ENCODE measurements at places on chromosomes 12 and 14. TPM values are rescaled to one million over a fixed set of nuclear protein-coding genes. Genes with fewer than 3 reads are reported as not detected.

AQP6 gene
- total RNA-seq = not detected

SYT10 gene
- total RNA-seq = 0.10 TPM

C14orf39 gene
- 3.8 TPM for total RNA-seq

MYH6 gene
- 1.6 TPM for total RNA-seq

STAC3 gene
- total RNA-seq = 3.3 TPM

DIO2 gene
- total RNA-seq = 0.10 TPM

DNA sequence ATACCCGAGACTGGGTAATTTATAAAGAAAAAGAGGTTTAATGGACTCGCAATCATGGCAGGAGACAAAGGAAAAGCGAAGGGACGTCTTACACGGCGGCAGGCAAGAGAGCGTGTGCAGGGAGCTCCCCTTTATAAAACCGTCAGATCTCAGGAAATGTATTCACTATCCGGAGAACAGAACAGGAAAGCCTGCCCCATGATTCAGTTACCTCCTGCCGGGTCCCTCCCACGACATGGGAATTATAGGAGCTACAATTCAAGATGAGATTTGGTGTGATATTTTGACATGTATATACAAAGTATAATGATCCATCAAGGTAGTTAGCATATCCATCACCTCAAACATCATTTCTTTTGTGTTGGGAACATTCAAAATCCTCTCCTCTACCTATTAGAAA lies 2.3 kb upstream of the CDCA4 start:
- no peak for DNase-seq
- peaks cover 7% of the 10 kb centered on the region for H3K36me3 ChIP-seq
- H3K27me3 ChIP-seq = peaks cover 13% of the 10 kb centered on the region
- peak overlapping the region; percentile 52 for H3K4me3 ChIP-seq
- H3K4me1 ChIP-seq = peaks cover 22% of the 10 kb centered on the region

GRCh38 chr12:123050913-123051312 lies 70.4 kb downstream of the ARL6IP4 start:
- H3K4me1 ChIP-seq = no peaks in the 10 kb centered on the region
- no peak overlapping the region for H3K4me3 ChIP-seq
- peaks cover 3% of the 10 kb centered on the region for H3K36me3 ChIP-seq
- H3K27ac ChIP-seq = no peak overlapping the region
- peaks cover 6% of the 10 kb centered on the region for H3K27me3 ChIP-seq
- DNase-seq = no peak

- H3K27me3 ChIP-seq = peaks cover 6% of the 10 kb centered on the region
- H3K4me3 ChIP-seq = no peak overlapping the region
- H3K36me3 ChIP-seq = no peaks in the 10 kb centered on the region
- H3K27ac ChIP-seq = no peak overlapping the region
- no peaks in the 10 kb centered on the region for H3K4me1 ChIP-seq
Observed at GRCh38 chr14:39472078-39472477, 39.8 kb upstream of the FBXO33 start.

DNA sequence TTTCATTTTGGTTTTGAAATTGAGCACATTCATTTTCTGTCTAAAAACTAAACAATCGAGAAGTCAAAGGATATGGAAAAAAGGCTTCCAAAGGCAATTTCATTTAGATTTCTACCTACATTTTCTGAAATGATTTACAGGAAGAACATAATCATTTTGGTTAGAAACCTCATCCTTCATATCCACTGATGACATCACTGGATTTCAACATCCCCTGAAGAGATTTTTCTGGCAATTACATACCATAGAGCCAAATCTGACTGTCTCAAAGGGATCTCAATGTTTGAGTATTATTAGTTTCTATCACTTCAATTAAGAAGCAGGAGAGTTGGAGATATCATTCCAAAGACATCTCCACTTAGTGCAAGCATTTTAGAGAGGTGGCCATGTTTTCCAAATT lies 137.8 kb downstream of the TTC7B start:
- no peak overlapping the region for H3K27ac ChIP-seq
- H3K36me3 ChIP-seq = peaks cover 22% of the 10 kb centered on the region
- DNase-seq = no peak
- H3K4me3 ChIP-seq = no peak overlapping the region
- H3K27me3 ChIP-seq = no peaks in the 10 kb centered on the region

DNA sequence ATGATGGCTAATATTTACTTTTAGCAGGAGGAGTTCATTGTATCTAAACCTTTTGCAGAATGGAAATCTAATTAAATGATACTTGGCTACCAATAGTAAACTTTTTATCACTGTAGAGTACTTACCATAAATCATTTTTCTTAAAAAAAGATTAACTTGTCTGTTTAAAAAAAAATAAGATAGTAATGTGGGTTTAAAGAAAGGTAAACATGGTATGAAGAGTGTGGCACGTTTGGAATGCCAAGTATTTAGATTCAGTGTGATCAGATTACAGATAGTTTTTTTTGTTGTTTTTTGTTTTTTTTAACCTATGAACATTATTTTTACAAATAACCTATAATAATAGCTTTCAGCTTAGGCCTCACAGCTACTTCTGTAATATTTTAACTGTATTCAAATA lies 25.8 kb downstream of the KTN1 start:
- no peak overlapping the region for H3K27ac ChIP-seq
- peaks cover 24% of the 10 kb centered on the region for H3K4me1 ChIP-seq
- no peaks in the 10 kb centered on the region for H3K27me3 ChIP-seq
- DNase-seq = no peak

DNA sequence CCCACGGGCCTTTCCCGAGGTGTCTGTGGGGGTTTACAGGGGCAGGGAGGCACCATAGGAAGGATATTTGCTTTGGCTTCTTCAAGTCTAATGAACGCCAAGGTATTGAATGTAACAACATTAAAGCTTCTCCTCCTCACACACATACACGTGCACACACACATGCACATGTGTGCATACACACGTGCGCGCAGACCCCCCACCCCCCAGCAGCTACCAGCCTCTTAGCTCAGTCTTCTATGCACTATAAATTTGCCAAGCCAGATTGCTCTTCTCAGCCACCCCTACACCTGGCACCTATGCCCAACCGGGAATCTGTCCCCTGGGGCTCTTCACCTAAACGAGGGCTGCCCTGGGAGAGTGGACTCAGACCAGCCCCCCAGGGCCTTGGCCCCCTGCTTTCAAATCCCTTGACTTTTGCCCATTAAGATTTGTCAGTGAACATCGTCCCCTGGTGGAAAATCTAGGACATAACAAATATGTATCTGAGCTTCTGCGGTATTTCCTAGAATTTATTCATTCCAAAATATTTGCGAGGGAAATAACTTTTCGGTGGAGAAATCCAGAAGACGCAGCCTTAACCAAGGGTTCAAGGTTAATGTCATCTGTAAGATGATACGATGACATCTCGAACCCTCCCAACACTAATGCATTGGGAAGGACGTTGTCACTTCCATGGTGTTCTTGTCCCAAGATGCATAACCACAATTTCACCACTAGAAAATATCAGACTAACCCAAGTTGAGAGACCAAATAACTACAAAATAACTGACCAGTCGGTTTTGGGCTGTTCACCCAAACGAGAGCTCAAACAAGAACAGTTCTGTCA lies 330.4 kb downstream of the MED13L start:
- no peak overlapping the region for H3K27ac ChIP-seq
- H3K36me3 ChIP-seq = no peaks in the 10 kb centered on the region
- H3K4me1 ChIP-seq = no peaks in the 10 kb centered on the region
- DNase-seq = no peak

DNA sequence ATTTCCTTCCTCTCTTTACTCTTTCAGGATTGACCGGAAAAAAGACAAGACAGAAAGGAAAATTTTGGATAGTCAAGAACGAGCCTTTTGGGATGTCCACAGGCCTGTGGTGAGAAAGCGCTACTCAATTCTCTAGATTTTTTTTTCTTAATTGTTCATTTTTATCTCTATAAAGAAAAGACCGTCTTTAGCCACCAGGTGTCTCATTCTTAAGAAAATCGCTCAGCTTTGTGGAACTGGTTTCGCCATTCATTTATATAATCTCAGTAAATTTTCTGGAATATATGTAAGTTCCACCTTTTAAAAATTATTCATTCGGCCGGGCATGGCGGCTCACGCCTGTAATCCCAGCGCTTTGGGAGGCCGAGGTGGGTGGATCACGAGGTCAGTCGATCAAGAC lies 421.1 kb downstream of the DPF3 start:
- no peak overlapping the region for H3K4me3 ChIP-seq
- peaks cover 3% of the 10 kb centered on the region for H3K27me3 ChIP-seq
- no peak for DNase-seq
- H3K27ac ChIP-seq = no peak overlapping the region
- no peaks in the 10 kb centered on the region for H3K4me1 ChIP-seq
- peaks cover 8% of the 10 kb centered on the region for H3K36me3 ChIP-seq

DNA sequence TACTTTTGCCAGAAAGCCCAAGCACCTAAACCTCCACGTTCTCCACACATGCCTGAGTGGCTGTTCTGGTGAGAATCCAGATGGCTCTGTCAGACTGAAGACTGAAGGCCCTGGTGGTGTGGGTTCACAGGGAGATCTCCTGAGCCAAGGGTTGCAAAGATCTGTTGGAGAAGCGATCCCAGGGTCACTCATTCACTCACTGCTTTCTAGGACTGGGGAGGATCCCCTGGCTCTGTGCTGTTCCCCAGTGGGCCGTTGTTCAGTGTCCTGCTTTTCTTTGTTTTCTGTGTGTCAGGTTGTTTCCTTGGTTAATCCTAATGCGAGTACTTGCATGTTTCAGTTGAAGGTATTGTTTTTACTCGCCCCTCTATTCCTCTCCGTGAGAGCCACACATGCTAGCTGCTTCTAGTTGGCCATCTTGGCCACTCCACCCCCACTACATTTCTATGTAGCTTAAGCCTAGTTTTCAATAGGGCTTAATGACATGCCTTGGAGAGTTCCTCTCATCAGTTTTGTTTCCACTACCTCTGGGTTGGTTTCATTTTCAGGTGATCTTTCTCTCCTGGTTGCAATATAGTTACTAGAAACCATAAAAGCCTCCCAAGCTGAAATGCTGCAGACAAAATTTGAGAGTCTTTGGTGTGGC lies 144.5 kb upstream of the SLC38A2 start:
- H3K4me3 ChIP-seq = no peak overlapping the region
- no peak overlapping the region for H3K27ac ChIP-seq
- no peak for DNase-seq
- H3K36me3 ChIP-seq = no peaks in the 10 kb centered on the region

DNA sequence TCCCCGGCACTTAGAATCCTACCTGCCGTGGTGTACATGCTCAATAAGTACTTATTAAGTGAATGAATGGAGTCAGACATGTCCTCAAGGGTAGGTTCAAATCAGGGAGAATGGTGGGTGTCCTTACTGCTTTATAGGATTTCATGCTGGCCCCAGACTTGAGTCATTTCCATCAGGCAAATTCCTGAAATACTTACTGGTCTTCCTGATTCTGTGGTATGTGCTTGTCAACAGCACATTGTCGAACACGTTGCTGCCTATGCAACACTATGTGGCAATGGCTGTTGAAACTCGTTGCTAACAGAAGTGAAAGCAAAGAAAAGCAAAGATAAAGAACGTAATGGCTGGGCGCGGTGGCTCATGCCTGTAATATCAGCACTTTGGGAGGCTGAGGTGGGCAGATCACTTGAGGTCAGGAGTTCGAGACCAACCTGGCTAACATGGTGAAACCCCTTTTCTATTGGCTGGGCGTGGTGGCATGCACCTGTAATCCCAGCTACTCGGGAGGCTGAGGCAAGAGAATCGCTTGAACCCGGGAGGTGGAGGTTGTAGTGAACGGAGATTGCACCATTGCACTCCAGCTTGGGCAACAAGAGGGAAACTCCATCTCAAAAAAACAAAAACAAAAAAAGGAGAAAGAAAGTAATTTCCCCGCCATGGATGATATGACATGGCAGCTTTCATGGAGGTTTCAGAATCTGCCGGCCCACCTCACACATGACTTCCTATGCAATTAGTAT lies 214.9 kb downstream of the ZFP36L1 start:
- H3K4me1 ChIP-seq = peaks cover 14% of the 10 kb centered on the region
- peaks cover 15% of the 10 kb centered on the region for H3K36me3 ChIP-seq
- H3K4me3 ChIP-seq = peak overlapping the region; percentile 42
- H3K27ac ChIP-seq = peak overlapping the region; percentile 13
- no peaks in the 10 kb centered on the region for H3K27me3 ChIP-seq

GRCh38 chr12:1801303-1801975 lies 18.9 kb upstream of the LRTM2 start:
- no peaks in the 10 kb centered on the region for H3K4me1 ChIP-seq
- H3K4me3 ChIP-seq = no peak overlapping the region
- no peak overlapping the region for H3K27ac ChIP-seq
- DNase-seq = no peak
- H3K36me3 ChIP-seq = peaks cover 7% of the 10 kb centered on the region
- peaks cover 2% of the 10 kb centered on the region for H3K27me3 ChIP-seq

DNA sequence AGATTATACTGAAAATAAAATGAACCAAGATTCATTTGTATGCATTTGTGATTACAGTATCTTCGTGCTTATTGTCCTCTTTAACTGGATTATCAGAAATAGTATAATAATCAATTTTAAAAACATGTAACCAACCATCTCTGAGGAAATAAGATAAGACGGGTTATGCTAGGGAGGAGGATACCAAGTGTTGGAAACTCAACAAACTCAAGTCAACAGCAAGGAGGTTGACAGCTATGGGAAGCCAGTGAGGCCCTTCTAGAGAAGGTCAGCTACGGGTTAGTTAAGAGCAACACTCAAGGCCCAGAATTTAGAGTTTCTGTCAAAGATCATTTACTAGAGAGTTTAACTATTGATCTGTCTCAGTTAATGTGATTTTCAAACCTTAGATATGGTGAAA lies 137.2 kb downstream of the PDZRN4 start:
- peaks cover 2% of the 10 kb centered on the region for H3K4me1 ChIP-seq
- no peaks in the 10 kb centered on the region for H3K36me3 ChIP-seq
- H3K4me3 ChIP-seq = no peak overlapping the region
- no peak overlapping the region for H3K27ac ChIP-seq
- DNase-seq = no peak

DNA sequence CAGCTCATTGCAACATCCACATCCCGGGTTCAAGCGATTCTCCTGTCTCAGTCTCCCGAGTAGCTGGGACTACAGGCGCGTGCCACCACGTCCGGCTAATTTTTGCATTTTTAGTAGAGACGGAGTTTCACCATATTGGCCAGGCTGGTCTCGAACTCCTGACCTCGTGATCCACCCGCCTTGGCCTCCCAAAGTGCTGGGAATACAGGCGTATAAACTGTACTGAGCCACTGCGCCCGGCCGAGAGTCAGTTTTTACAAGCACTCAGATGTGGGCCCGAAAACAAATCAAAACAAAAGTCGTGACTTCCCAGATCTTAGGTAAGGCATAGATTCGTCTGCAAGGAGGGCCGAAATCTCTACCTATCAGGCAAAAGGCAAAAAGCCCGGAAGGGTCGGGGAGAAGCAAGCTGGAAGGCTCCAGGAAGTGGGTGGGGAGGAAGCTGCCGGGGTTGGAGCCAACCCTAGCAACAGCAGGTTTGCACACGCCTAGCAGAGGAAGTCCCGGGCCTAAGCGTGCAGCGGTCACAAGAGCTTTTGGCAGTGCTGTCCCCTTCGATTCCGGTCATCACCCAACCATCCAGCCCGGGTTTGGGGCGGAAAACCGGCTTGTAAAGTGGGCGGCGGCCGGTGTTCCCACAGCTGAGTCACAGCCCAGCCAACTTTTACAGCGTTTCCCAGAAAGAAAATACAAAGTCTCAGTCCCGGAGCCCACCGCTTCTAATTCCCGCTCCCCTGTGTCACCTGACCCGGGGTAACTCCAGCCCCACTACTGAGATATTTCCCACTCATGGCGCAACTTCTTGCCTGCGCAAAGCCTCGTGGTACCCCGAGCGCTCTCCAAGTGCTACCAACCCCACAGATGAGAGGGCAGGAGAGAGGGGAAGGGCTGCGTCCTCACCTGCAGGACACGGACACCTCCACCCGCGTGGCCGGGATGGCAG lies 583 bp downstream of the CPNE8 start:
- peaks cover 22% of the 10 kb centered on the region for H3K4me1 ChIP-seq
- peak overlapping the region; percentile 91 for H3K27ac ChIP-seq
- H3K4me3 ChIP-seq = peak overlapping the region; percentile 95
- peaks cover 14% of the 10 kb centered on the region for H3K27me3 ChIP-seq
- peak; percentile 55 for DNase-seq
- peaks cover 9% of the 10 kb centered on the region for H3K36me3 ChIP-seq

Data from endothelial cell (in vitro differentiated cells).